ENCODE measurements at places on chromosomes 7 and 10. TPM values are rescaled to one million over a fixed set of nuclear protein-coding genes. Genes with fewer than 3 reads are reported as not detected.

The OPTN gene
- total RNA-seq = 87.9 TPM

The CLDN15 gene
- 4.5 TPM for total RNA-seq

The ARHGEF35 gene
- 0.32 TPM for total RNA-seq

The ACHE gene
- total RNA-seq = 11.3 TPM

The FGFR2 gene
- not detected for total RNA-seq

Measured in bladder microvascular endothelial cell (primary cell).